ENCODE measurements at places on chromosomes 13 and 19.

DNA sequence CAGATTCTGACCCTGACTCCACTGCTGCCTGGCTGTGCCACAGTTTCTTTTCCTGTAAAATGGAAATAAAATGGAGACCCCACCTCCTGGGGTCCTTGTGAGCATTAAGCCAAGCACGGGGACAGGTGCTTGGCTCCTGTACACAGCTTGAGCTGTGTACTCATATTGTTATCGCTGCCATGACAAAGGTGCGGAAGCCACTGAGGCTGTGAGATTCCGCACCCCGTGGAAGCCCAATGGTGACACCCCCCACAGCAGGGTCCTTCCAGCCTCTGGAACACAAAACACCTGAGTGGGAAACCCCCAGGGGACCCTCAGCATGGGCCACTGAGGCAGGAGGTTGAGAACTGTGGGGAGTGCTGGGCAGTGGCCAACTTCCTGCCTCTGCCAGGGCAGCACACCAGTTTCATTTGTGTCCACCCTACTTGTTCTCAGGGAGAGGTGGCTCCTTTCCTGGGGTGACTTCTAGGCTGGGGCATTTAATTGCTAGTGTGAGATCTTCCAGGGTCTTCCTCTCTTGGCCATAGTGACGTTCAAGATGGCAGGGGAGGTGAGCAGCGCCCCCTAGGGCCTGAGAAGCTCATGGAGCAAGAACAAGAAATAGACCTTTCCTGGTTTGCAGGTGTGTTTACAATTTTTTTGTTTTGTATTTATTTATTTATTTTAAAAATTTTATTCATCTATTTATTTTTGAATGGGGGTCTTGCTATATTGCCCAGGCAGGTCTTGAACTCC lies 5.4 kb upstream of the JSRP1 start:
- no peak for DNase-seq

- DNase-seq = no peak
Measured at GRCh38 chr19:46921071-46921470, 60.3 kb downstream of the ARHGAP35 start.

GRCh38 chr13:25616674-25617073 lies 244.9 kb downstream of the ATP8A2 start:
- no peak for DNase-seq

DNA sequence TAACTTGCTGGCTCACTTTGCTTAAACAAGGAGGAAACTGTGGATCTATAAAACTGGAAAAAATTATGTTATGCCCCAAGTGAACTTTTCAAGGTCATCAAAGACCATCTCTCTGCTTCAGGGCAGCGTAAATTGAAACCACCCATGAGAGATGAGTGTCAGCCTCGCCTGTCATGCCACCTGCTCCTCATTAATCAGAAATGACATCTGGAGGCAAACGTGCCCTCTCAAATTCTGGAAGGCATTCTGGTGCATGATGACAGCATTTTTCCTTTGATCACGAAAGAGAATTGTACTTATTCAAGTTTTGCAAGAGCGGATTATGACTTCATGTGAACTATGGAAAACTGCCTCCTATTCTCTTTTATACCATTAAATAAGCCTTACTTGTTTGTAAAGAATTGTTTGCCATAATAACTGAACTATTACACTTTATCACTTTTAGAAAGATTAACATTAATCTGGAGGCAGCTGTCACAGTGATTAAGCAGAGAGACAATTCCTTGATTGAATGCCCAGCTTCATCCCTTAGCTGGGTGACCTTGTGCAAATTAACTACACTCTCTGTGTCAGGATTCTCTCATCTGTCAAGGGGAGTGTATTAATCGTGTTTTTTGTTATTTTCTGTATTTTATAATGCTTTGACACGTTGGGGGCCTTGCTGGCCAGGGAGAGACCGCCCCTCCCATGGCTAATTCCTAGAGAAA lies 17.0 kb upstream of the SACS start:
- no peak for DNase-seq

- no peak for DNase-seq
Measured at GRCh38 chr13:100680131-100680530, 5.5 kb upstream of the TMTC4 start.

DNA sequence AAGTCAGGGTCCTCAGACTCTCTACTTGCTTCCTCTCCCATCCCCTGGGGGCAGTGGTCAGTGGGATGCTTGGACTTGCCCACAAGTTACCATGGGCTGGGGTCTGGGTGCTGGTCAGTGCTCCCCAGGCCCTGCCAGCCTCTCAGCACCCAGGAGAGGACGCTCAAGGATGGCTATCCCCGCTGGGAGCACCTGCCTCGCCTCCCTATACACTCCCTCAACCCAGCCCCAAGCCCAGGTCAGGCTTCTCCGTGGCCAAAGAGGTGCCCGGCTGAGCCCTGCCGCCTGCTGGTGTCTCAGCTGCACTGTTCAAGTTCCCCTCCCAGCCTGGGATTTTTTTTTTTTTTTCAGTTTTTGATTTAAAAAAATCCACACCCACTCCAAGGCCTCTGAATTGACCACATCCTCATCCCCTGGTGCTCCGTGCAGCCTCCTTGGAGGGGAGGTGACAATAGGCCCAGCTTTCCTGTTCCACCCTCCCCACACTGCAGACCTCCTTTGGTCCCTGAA lies 10.8 kb downstream of the F2RL3 start:
- no peak for DNase-seq

GRCh38 chr19:15506074-15506571 lies 2.2 kb upstream of the CYP4F22 start:
- no peak for DNase-seq

DNA sequence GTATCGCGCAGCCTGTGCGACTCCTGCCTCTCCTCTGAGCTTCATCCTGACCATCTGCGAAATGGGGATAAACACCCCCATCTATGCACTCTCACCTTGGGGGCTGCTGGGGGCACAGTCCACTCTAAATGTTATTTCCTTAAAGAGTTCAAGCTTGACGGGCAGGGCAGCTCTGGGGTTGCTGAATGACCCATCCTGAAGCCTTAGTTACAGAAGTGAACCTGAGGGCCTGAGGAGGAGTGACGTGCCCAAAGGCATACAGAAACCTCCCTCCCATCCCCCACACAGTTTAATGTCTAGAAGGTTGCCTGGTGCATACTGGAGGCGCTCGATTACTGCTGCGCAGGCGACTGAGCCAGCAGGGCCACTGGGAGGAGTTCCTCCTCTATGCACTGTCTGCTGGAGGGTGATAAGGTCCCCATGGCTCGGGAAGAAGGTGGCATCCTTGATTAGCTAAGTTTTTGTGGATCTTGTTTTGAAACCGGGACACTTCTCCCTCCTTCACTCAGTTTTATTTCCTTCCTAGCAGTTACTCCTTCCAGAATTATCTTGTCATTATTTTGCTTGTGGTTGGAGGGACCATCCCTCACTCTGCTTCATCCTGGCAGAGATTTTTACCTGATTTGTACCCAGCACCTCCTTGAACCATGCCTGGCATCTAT lies 572 bp upstream of the FKBP8 start:
- peak; percentile 43 for DNase-seq

GRCh38 chr13:37868691-37869505 lies 674 bp downstream of the TRPC4 start:
- no peak for DNase-seq

DNA sequence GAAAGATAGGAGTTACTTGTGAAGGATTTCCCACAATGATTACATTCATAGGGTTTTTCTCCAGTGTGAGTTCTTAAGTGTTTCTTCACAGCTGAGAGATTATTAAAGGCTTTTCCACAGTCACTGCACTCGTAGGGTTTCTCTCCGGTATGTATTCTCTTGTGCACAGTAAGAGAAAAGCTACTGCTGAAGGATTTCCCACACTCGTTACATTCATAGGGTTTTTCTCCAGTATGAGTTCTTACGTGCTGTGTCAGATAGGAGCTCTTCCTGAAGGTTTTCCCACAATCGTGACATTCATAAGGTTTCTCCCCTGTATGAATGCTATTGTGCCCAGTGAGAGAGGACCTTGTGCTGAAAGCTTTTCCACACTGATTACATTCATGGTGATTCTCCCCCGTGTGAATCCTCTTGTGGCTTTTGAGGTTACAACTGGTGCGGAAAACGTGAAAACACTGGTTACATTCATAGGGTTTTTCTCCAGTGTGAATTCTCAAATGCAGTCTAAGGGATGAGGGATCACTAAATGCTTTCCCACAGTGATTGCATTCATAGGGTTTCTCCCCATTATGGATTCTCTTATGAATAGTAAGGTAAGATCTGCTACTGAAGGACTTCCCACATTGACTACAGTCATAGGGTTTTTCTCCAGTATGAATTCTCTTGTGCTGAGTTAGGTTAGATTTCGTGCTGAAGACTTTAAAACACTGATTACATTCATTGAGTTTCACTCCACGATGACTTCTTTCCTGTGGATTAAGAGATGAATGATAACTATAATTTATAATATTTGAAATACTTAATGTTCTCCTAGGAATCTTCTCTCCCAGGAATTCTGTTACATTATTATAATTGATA lies 20.6 kb downstream of the ZNF558 start:
- DNase-seq = no peak

- no peak for DNase-seq
Measured at GRCh38 chr13:103671547-103671946, 605.3 kb upstream of the SLC10A2 start.

- DNase-seq = no peak
Measured at GRCh38 chr19:1084024-1084868, 10.9 kb downstream of the POLR2E start.

DNA sequence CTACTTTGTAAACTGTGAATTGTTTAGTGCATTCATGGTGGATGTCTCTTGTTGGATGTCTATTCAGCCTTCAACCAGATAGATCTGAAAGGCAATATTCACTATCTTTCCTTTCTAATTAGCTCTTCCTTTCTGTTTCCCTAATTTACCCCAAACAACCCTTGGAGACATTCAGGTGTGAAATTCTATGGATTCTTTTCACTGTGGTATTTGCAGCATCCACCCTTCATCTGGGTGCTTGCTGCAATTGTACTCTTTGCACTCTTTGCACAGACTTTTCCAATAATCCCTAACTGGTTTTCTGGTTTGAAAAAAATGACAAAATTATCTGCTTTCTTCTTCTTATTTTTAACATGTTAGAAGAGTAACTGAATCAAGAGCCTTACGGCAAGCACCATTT lies 56.5 kb downstream of the KL start:
- DNase-seq = no peak

GRCh38 chr19:51803519-51803918 lies 8.6 kb downstream of the FPR3 start:
- DNase-seq = no peak

DNA sequence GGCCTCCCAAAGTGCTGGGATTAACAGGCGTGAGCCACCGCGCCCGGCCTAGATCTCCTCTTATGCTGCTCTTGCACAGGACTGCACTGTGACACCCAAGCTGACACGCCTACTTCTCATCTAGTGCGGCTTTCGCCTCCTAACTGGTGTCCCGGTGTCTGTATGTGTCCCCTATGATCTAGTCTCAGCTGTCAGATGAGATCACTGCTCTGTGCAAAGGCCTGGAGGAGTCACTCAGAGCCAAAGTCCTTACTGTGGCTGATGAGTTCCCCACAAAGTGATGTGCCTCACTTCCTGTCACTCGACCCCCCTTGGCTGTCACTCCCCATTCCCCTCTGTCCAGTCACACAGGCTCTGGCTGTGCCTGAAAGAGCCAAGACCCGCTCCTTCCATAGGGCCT lies 2.5 kb downstream of the ZNF556 start:
- no peak for DNase-seq

GRCh38 chr13:74027161-74027779 lies 106.9 kb downstream of the KLF12 start:
- no peak for DNase-seq

DNA sequence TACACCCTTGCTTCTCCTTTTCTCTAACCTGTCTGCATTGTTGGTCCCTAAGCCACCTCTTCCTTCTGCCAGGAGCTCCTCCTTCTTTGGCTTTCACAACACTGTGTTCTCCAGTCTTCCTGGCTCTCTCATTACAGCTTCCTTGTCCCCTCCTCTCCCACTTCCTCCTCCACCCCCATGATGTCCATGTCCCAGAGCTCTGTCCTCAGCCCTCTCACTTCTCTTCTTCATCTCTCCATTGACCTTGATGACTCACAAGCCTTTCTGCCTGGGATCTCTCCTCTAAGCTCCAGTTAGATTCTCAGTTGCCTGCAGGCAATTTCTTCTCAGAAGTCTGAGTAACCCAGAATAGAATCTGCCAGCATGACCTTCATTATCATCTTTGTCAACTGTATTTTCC lies 100.3 kb upstream of the WASF3 start:
- DNase-seq = no peak

DNA sequence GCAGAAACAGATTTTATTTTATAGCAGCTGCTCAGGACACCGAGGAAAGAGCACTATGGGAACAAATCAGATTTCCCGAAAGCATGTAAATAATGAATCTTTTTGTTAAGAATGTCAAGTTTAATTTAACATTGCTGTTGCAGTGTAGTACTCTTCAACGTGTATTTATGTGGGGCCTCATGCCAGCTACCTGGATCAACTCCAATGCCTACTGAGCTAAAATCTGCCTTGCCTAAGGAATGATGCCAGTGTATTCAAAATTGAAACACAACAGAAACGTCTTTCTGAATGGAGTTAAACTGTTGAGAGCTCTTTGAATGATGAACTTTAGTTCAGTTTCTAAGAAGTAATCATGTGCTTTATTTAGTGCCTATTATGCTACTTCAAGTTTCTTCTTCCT lies 1379.8 kb upstream of the ATXN8OS start:
- no peak for DNase-seq
